ENCODE measurements at places on chromosomes 2 and 18. TPM values are rescaled to one million over a fixed set of nuclear protein-coding genes. Genes with fewer than 3 reads are reported as not detected.

Gene CFAP221
- not detected for total RNA-seq

Gene SLC25A52
- total RNA-seq, result 0.40 TPM

Gene HOXD12
- not detected for total RNA-seq

Gene MZT2B
- total RNA-seq, result 152 TPM

Gene GYPC
- 78.7 TPM for total RNA-seq

DNA sequence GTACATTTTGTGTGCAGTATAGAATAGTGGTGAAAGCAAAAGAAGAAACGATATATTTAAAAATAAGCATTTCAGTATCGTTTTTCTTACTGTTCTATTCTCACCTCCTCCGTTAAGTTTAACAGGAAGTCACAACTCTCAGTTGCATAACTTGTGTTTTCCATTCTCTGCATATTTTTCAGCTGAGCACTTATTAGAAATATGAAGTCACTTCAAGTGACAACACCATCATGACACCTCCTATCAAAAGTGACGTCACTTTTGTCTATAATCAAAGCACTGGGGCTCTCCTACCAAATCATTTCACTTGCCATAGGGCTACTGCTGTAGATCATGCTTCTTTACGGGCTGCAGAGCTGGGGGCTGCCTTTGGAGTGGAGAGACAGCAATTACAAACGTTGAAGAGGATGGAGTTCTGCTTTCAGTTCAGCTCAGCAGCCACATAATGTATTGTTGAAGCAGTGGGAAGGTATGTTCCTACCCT, 36.3 kb downstream of the STAT4 start:
- DNase-seq, result peak; percentile 74

- no peak for DNase-seq
Measured at GRCh38 chr2:182642328-182642727, 73.7 kb upstream of the DNAJC10 start.

DNA sequence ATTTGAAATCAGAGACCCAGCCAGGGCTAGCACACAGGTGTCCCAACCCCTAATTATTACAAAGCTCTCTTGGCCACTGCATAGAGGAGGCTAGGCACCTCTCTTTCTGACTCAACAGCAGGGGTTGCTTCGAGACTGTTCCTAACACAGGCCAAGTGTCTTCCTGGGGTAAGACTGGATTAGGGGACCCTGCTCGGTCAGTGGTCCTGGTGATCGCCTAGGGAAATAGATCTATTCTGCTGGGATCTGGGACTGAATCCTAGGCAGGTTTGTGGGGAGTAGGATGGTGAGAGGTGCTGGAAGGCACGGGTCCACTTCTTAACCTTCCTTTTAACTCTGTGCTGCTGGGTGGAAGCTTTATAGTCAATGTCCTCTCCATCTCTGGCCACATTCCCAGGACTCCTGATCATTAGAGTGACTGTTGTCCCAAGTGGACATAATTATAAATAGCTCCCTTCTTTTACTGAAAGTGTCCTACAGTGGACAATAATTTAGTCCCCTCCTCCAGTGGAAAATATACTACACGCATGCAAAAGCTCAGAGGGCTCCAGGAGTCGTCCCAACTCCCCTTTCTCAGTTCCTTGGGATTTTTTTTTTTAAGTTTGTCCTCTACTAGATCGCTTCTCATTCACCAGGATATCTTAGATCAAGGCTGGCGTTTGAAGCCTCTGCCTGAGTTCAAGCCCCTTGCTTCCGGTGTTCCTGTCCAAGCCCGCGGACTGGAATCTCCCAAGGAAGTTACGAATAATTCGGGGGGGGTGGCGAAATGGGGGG, 1.3 kb upstream of the TRIB2 start:
- DNase-seq, result no peak

DNA sequence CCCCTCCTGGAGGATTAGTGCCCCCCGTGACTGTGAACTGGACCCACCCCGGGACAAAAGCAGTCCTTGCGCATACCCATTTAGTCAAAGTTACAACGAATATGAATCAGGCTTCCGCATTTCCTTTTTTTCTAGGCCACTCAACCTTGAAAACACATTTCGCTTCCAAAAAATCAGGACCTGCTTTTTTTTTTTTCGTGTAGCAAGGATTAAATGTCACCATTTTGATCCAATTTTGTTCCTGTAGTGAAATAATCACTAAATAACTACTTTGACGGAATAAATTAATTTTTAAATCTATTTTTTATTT, 464 bp upstream of the FTCDNL1 start:
- DNase-seq, result no peak

DNA sequence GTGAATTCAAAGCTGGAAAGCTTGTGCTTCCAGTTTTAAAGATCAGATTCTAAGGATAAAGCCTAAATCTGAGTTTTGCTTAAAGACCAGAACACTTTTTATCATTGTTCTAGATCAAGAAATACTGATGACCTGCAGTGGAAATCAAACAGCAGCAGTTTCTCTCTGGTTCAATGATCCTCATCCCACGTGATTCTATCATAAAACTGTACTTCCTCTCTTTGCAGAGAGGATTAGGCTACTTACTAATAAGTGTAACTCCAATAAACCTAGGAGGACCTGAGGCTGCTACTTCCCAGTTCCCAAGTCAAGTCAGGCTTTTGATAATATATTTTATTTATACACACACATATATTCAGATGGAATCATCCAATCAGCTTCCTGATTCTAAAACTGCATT, 81.9 kb downstream of the TCF4 start:
- no peak for DNase-seq

Gene PROKR1
- total RNA-seq, result not detected

- no peak for DNase-seq
Measured at GRCh38 chr18:41922841-41923240, 32.2 kb upstream of the PIK3C3 start.

GRCh38 chr2:53407363-53408080, 360.1 kb upstream of the CHAC2 start:
- DNase-seq, result no peak

Gene GPAT2
- 6.0 TPM for total RNA-seq

- DNase-seq, result peak; percentile 82
Measured at GRCh38 chr2:215311625-215312396, at the start of gene ATIC. ATIC (plus strand) TSS chr2:215312059; CDS start chr2:215312143, 84 bp downstream.

Gene SH3RF3
- total RNA-seq, result 0.34 TPM

DNA sequence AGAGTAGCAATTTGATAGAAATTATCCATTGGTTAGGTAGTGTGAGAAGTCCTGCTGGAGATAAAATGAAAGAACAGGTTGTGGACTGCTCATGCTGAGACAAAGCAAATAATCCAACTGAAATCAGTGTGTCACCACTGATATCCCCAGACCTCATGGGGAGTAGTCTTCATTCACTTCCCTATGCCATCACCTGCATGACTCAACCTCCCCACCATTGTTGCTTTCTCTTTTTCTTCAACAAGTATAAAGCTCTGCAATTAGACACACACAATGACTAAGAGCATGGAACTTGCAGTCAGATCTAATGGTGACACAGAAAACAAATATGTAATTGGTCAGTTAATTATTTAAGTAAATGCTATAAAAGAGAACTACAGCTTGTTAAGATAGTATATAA, 475.3 kb downstream of the RIT2 start:
- no peak for DNase-seq

DNA sequence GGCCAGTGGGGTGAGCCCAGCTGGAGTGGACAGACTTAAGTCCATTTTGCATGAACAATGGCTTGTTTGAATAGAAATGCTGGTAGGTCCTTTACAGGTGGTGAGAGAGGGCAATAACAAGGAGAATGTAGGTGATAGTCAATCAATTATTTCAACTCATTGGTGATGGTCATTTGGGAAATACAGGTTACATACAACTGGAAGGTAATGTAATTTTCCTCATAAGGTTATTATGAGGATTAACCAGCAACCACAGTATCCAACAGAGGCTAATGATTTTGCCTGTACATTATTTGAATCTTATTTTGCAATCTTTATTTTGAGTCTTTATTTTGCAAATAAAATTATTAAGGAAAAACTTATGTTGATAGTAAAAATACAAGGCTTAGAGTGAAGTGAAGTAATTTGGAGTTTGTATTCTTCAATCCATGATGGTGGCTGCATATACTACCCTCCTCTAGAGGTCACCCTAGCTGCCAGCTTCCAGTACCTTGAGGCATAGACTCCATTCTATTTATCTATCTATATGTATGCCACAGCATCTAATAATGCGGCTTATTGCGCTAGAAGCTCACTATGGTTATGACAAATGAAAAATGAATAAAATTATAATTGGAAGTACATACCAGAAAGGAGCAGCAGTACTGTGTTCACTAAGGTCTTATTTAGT, 20.5 kb upstream of the HNMT start:
- no peak for DNase-seq

DNA sequence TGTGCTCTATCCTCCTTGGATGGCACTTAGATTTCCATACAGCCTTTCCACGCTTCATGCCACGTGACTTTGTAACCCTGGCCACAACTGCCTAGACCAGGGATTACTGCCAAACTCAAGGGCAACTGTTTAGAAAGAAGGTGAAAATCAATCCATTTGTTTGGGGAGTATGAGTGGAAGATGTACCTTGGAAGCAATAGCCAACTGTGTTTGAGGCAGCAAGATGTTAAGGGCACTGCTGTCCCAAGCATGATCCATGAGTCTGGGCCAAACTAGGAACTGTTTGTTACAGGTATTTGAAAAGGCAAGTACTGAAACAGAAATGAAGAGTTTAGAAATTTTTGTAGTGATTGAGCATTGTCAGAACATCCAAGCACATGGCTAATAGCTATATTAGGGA, 138.9 kb downstream of the CDC42EP3 start:
- DNase-seq, result no peak

GRCh38 chr2:24926602-24927252, 6.7 kb upstream of the ADCY3 start:
- peak; percentile 59 for DNase-seq

DNA sequence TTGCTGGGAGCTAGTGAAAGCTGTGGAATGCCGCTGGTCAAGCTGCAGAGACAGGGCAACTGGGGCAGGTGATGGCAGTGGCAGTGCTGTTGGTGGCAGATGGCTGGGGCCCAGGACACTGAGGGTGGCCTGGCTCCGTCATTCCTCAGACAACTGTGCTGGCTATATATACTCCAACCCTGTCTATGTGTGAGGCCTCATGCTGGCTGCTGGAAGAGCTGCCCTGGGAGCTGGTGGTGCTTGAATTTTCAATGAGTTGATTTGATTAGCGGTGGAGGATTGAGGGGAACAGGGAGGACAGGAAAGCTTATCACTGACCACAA, 66.5 kb upstream of the TMEM200C start:
- DNase-seq, result no peak

DNA sequence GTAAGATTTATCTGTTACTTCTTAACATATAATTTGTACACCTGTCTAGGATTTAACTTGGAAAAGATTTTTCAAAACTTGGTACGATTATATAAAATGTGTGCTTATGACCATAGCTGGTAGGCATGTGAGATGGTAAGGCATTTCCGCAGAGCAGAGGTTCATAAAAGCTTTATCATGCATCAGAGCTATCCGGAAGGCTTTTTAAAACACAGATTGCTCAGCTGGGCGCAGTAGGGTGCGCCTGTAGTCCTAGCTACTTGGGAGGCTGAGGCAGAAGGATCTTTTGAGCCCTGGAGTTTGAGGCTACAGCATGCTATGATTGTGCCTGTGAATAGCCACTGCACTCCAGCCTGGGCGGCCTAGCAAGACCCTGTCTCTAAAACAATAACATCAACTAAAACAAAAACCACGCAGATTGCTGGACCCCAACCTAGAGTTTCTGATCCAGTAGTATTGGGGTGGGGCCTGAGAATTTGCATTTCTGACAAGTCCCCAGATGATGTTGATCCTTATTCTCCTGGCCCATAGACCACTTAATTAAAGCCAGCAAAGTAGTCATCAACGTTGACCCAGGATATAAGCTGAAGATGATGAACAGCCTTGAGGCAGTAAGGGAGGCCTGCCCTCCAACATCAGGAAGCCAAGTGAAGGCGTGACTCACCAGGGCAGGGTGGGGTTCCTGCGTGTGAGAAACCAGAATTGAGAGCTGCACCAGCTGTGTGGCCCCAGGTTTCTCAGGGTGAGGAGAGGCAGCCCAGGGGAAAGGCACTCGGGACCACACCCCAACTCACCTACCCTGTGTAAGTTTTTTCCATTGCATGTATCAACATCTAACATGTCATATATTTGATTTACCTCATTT, 21.6 kb upstream of the SLC20A1 start:
- peak; percentile 80 for DNase-seq

DNA sequence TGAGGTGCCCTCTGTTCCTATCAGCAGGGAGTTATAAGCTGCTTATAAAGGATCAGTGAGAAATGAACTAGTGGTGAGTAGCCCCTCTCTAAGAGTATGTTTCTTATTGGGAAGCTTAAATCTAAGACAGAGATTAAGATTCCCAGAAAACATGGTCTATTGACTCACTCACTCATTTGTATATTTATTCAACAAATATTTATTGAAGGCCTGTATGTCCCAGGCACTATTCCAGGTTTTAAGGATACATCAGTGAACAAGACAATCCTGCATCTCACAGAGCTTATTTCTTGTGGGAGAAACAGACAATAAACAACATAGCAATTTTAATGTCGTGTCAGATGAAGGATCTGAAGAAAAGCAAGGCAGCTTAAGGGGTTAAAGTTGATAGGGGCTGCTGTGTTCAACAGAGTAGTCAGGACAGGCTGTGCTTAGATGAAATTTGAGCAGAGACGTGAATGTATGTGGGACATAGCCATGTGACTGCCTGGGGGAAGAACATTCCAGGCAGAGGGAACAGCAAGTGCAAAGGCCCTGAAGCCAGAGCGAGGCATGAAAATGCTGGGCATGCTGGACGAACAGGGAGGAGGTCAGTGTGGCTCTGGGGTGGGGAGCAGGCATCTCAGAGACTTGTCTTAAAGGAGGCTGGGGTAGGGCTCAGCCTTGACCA, 14.8 kb upstream of the PSD4 start:
- DNase-seq, result no peak

DNA sequence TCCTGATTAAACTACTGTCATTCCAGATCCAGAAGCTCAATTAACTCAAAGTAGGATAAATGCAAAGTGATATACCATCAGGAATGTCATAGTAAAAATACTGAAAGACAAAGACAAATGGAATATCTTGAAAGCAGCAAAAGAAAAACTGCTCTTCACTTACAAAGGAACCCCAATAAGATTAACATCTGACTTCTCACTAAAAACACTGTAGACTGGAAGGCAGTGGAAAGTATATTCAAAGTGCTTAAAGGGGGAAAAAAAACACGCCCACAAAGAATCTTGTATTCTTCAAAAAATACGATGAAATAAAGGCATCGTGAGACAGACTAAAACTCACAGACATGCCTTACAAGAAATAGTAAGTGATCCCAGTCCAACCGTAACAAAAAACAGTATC, 195.7 kb downstream of the DOK6 start:
- DNase-seq, result no peak

DNA sequence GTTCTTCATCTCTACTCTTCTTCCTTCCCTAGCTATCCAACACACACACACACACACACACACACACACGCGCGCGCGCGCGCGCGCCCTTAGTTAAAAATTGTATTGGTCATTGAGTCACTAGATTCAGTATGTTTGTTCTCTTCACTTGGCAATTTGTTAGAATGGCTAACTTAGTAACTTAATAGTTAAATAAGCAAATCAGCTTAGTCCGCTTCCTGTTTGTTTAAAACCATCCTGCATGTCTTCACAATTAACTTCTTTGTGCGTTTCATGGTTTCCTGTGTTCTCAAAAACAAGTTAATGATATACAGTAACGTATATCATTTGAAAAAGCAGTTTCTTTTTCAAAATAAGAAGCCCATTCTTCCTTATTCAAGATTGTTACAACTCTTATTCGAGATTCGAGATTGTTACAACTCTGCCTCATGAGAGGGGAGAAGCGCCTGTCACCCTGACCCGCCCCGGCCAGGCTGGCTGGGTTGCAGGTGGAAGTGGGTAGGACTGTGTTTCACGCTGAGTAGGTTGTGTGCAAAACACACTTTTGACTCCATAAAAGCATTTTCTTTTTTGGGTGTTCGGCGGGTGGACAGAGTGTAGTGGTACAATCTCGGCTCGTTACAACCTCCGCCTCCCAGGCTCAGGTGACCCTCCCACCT, 9.5 kb upstream of the CNNM3 start:
- peak; percentile 65 for DNase-seq
